ENCODE measurements at places on chromosomes 2 and 18. TPM values are rescaled to one million over a fixed set of nuclear protein-coding genes. Genes with fewer than 3 reads are reported as not detected.

Gene FIGN
- total RNA-seq: 1.9 TPM

Gene TUBA3D
- not detected for total RNA-seq

Gene ERCC3
- total RNA-seq: 37.0 TPM

Gene UGT1A9
- total RNA-seq: not detected

Gene FEV
- total RNA-seq: not detected

Gene KLHL41
- total RNA-seq: 1.2 TPM

Gene MPP4
- total RNA-seq: not detected

Gene UGT1A4
- total RNA-seq: 2.3 TPM

GRCh38 chr2:44152865-44153669 is 15.6 kb upstream of the PPM1B start:
- DNase-seq: no peak

- DNase-seq: no peak
Measured at GRCh38 chr18:384897-385296, 115.6 kb downstream of the COLEC12 start.

- peak; percentile 65 for DNase-seq
Measured at GRCh38 chr2:92073036-92073814, 2798.0 kb upstream of the TEKT4 start.

GRCh38 chr2:47075361-47076125 is 79.6 kb downstream of the STPG4 start:
- no peak for DNase-seq

- DNase-seq: no peak
Measured at GRCh38 chr2:65583061-65583460, 150.7 kb upstream of the SPRED2 start.

- no peak for DNase-seq
Measured at GRCh38 chr2:78979380-78980151, 45.9 kb upstream of the REG3G start.

GRCh38 chr2:216878072-216878471 is 18.2 kb upstream of the TNP1 start:
- no peak for DNase-seq

- no peak for DNase-seq
Measured at GRCh38 chr18:60663060-60663989, 290.8 kb upstream of the MC4R start.
